ENCODE measurements at places on chromosomes 13 and 19. TPM values are rescaled to one million over a fixed set of nuclear protein-coding genes. Genes with fewer than 3 reads are reported as not detected.
A peak's percentile ranks its signal among the peaks of the same experiment; 100 is the strongest.

CEACAM16 gene
- not detected for total RNA-seq

GRCh38 chr19:29622166-29623070 lies 16.3 kb downstream of the POP4 start:
- peak overlapping the region; percentile 97 for H3K27ac ChIP-seq
- H3K27me3 ChIP-seq, result no peaks in the 10 kb centered on the region
- H3K36me3 ChIP-seq, result no peaks in the 10 kb centered on the region
- H3K4me1 ChIP-seq, result peaks cover 65% of the 10 kb centered on the region
- peak overlapping the region; percentile 86 for H3K4me3 ChIP-seq

LSR gene
- total RNA-seq, result 13.2 TPM

DNA sequence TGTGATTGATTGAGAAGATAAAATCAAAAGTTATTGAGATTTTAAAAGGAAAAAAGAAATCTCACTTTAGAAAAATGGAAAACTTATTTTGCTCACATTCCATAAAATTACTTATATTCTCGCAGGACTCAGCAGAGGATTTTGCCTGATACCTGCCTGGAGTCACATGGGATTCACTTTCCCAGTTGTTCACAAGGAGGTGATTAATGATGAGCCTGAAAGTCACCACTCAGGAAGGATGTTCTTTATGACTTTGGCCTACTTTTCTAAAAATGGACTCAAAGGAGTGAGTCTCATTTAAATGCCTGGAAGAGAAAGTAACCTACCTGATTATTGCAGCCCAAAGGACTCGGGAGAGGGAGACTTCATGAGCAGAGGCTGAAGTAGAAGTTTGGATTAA lies 34.5 kb upstream of the FAM216B start:
- H3K4me3 ChIP-seq, result no peak overlapping the region
- H3K27ac ChIP-seq, result no peak overlapping the region
- no peaks in the 10 kb centered on the region for H3K36me3 ChIP-seq
- no peak for DNase-seq
- peaks cover 24% of the 10 kb centered on the region for H3K27me3 ChIP-seq
- no peaks in the 10 kb centered on the region for H3K4me1 ChIP-seq

- no peak for DNase-seq
- no peak overlapping the region for H3K27ac ChIP-seq
- H3K4me1 ChIP-seq, result peaks cover 21% of the 10 kb centered on the region
Measured at GRCh38 chr13:46686171-46686570, 110.8 kb downstream of the ESD start.

GRCh38 chr13:31267126-31267784 lies 67.5 kb downstream of the B3GLCT start:
- H3K36me3 ChIP-seq, result peaks cover 17% of the 10 kb centered on the region
- H3K4me1 ChIP-seq, result no peaks in the 10 kb centered on the region
- no peak for DNase-seq
- H3K27ac ChIP-seq, result no peak overlapping the region
- no peaks in the 10 kb centered on the region for H3K27me3 ChIP-seq

DNA sequence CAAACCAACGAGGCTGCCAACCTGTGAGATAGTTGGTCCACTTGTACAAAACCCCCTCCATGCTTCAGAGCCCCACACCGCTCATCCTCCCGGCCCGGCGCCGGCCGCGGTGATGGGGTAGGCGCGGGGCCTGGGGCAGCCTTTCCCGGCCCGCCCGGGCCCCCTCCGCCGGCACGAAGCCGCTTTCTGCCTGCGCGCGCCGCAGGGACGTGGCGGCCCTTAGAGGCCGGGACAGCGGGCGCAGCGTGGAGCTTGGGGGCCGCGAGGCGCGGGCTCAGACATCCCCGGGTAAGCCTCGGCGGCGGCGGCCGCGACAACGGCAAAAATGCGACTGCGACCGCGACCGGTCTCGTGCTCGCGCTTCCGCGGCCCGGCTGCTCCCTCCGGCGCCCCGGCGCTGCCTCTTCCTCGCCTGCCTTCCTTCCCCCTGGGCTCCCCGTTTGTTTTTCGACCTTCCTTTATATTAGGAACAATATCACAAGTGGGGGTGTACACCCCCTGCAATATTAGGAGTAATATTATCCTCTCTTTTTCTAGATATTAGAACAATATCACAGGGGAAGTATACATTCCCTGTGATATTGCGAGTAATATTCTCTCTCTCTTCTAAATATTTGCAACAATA lies 53.9 kb upstream of the CEACAM21 start:
- H3K4me1 ChIP-seq, result peaks cover 28% of the 10 kb centered on the region
- H3K27ac ChIP-seq, result peak overlapping the region; percentile 65
- peak overlapping the region; percentile 72 for H3K4me3 ChIP-seq
- peak; percentile 45 for DNase-seq

GRCh38 chr13:62250501-62251201 lies 835.0 kb upstream of the PCDH20 start:
- H3K27me3 ChIP-seq, result no peaks in the 10 kb centered on the region
- H3K27ac ChIP-seq, result no peak overlapping the region
- H3K4me3 ChIP-seq, result no peak overlapping the region
- H3K4me1 ChIP-seq, result no peaks in the 10 kb centered on the region
- no peak for DNase-seq

HRC gene
- not detected for total RNA-seq

DNA sequence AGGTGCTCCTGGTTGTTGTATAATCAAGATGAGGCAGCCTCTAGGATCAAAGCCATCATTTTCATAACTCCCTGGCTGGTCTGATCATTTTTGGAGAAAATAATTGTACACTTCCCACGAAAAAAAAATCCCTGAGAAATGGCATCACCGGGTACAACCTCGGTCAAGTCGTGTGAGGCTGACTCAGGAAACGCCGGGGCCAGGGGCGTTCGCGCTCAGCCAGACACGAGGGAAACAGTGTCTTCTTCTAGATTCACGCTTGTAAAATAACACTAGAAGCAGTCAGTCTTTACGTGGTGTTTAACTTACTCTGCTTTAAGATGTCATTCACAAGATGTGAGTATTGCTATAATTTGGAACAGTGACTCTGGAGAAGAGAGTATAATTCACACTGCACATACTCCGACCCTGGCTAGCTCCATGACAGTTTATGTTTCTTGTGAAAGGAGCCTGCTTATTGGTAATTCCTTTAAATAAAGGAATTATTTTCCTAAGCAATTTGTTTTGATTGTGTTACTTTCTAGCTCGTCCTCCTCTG lies 109.0 kb upstream of the SOX1 start:
- H3K4me1 ChIP-seq, result no peaks in the 10 kb centered on the region
- H3K27me3 ChIP-seq, result no peaks in the 10 kb centered on the region
- no peaks in the 10 kb centered on the region for H3K36me3 ChIP-seq
- no peak for DNase-seq
- H3K27ac ChIP-seq, result no peak overlapping the region
- H3K4me3 ChIP-seq, result no peak overlapping the region

- no peak for DNase-seq
- H3K36me3 ChIP-seq, result peaks cover 41% of the 10 kb centered on the region
- H3K27ac ChIP-seq, result no peak overlapping the region
- H3K4me1 ChIP-seq, result no peaks in the 10 kb centered on the region
- no peaks in the 10 kb centered on the region for H3K27me3 ChIP-seq
- no peak overlapping the region for H3K4me3 ChIP-seq
Measured at GRCh38 chr19:52351512-52351911, 15.5 kb downstream of the ZNF610 start.

ADGRL1 gene
- 6.7 TPM for total RNA-seq

WDR62 gene
- total RNA-seq, result 24.1 TPM

DNA sequence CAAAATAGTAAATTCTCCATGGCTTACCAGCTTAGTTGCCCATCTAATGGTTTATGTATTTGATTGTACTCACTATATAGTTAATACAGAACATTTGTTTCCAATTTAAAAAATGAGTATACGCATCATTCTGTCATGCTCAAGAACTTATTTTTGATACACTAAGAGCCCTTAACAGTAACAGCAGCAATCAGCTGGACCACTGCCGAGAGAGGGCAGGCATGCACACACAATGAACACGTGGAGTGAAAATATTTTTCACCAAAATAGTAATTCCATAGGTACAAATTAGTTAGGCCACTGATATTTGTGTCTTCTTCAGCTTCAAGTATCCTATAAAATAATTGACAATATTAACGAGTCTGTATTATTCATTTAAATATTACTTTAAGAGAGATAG lies 109.9 kb downstream of the KLF12 start:
- H3K4me3 ChIP-seq, result no peak overlapping the region
- no peak for DNase-seq

KIR3DL2 gene
- 1.1 TPM for total RNA-seq

- H3K27ac ChIP-seq, result peak overlapping the region; percentile 91
- peaks cover 54% of the 10 kb centered on the region for H3K36me3 ChIP-seq
- peak; percentile 76 for DNase-seq
- H3K27me3 ChIP-seq, result no peaks in the 10 kb centered on the region
- H3K4me3 ChIP-seq, result peak overlapping the region; percentile 52
- peaks cover 79% of the 10 kb centered on the region for H3K4me1 ChIP-seq
Measured at GRCh38 chr19:49554701-49555181, 25.6 kb downstream of the NOSIP start.

LILRB3 gene
- total RNA-seq, result 5.8 TPM

ANGPTL4 gene
- total RNA-seq, result 1.2 TPM

DNA sequence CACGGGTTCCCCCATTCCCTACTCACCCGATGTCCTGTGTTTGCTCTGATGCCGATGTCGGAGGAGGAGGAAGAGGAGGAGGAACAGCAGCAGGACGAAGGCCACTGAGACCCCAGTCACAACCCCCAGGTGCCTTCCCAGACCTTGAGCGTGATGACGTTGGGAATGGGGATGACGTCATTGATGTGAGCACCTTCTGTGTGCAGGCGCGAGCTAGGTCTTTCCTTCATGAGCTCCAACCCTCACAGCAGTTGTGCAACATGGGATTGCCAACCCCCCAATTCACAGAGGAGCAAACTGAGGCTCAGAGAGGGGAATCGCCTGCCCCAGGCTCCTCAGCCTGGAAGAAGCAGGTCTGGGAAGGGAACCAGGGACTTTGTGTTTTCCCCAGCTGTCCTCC lies 4.2 kb downstream of the LILRB5 start:
- peaks cover 19% of the 10 kb centered on the region for H3K27me3 ChIP-seq
- no peak overlapping the region for H3K27ac ChIP-seq
- no peak for DNase-seq
- H3K4me1 ChIP-seq, result peaks cover 7% of the 10 kb centered on the region
- H3K36me3 ChIP-seq, result no peaks in the 10 kb centered on the region

DNA sequence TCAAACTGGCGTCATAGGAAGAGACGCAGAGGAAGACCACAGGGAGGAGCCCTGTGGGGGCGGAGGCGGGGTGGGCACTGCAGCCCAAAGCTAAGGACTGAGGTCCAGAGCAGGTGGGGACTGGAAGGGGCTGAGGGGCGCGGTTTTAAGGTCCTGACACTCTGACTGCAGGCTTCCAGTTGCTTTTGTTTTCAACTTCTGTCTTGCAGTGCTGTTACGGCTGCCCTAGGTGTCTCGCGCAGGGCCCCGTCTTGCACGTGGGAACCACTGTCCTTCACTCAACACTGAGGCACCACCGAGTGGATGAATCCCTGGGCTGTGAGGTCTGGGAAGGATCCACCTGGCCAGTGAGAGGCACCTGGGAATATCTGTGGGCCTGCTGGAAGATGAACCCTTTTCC lies 76.0 kb downstream of the TEX29 start:
- no peak overlapping the region for H3K27ac ChIP-seq
- H3K4me3 ChIP-seq, result no peak overlapping the region
- H3K4me1 ChIP-seq, result no peaks in the 10 kb centered on the region
- DNase-seq, result no peak
- H3K27me3 ChIP-seq, result no peaks in the 10 kb centered on the region
- no peaks in the 10 kb centered on the region for H3K36me3 ChIP-seq

GRCh38 chr19:5337126-5337525 lies 3.5 kb downstream of the PTPRS start:
- H3K27ac ChIP-seq, result no peak overlapping the region
- H3K27me3 ChIP-seq, result peaks cover 50% of the 10 kb centered on the region
- H3K4me3 ChIP-seq, result no peak overlapping the region
- H3K36me3 ChIP-seq, result peaks cover 4% of the 10 kb centered on the region

DNA sequence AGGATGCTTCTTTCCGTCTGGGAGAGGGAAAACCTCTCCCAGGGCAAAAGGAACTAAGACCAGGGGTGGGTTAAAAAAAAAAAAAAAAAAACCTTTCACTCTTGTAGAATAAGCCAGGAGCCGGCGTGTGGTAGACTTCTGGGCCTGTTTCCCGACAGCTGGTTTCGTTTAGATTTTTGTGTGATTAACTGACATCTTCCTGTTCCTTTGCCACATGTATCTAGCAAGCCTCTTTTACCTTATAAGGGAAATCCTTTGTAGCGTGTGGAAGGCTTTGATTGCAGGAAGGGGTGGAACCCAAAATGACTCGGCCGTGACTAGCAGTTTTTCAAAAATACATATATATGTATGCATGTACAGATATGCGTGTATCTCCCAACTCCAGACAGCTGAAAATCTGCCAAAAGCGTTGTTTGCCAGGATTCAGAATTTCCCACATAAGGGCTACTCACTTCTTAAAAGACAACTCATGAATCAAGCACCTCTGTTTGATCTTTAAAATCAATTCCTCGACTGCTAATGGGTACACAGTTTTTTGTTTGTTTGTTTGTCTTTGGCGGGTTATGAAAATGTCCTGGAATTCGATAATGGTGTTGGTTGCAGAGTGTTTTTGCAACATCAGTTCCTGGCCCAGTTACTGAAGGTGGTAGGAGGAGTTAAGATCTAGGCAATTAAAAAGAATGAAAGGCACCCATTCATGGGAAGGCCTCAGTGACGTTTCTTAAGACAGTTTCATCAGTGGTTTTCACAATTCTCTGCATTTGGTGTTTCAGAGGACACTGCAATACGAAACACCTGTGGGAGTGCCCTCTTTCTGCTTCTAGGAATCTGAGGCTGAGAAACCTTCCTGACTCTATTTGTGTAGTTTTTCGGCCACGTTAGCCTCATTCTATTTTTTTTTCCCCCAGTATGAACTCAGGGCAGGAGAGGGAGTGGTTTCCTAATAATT lies 2.7 kb downstream of the TPM4 start:
- no peaks in the 10 kb centered on the region for H3K27me3 ChIP-seq
- peak overlapping the region; percentile 82 for H3K4me3 ChIP-seq
- H3K27ac ChIP-seq, result peak overlapping the region; percentile 98

DNA sequence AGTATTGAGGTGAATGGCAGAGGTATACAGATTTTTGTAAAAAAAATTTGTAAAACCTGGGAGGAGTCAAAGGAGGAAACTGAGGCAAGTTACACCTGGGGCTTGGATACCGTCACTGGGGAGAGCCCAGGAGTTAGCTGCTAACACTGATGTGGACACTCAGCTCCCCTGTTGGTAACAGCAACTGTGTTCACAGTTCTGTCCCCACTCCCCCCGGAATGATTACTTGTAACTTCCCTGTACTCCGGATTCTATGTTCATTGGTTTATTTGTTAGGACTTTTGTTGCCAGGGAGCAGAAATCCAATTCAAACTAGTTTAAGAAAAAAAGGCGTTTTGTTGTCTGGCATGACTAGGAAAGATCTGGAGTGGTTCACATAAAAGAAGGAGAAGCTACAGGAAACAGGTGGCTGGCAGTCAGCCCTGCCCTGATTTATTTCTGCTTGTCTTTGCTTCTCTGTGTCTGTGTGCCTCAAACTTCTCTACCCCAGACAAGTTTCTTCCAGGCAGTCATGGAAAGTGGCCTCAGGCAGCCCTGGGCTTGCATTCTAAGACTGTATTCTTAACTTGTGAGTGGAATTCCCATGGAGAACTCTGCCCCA lies 2.3 kb upstream of the GPR12 start:
- H3K27ac ChIP-seq, result no peak overlapping the region
- H3K36me3 ChIP-seq, result no peaks in the 10 kb centered on the region
- H3K4me1 ChIP-seq, result peaks cover 7% of the 10 kb centered on the region
- peaks cover 56% of the 10 kb centered on the region for H3K27me3 ChIP-seq

- no peaks in the 10 kb centered on the region for H3K4me1 ChIP-seq
- H3K36me3 ChIP-seq, result no peaks in the 10 kb centered on the region
- no peak overlapping the region for H3K4me3 ChIP-seq
- H3K27ac ChIP-seq, result no peak overlapping the region
Measured at GRCh38 chr13:85503797-85504196, 295.4 kb downstream of the SLITRK6 start.

Measured in activated CD4-positive, alpha-beta memory T cell treated with anti-CD3 and anti-CD28 coated beads, Interleukin-2, amount 10 ng/mL, durations not matched to agents 7 days and 5 days (primary cell).